ENCODE measurements at places on chromosomes 1 and 21.

GRCh38 chr1:165300400-165300903, 56.1 kb downstream of the LMX1A start:
- DNase-seq: no peak

- DNase-seq: no peak
Measured at GRCh38 chr1:116538544-116538943, 32.3 kb downstream of the CD58 start.

- no peak for DNase-seq
Measured at GRCh38 chr1:233383984-233384383, 56.5 kb downstream of the MAP3K21 start.

DNA sequence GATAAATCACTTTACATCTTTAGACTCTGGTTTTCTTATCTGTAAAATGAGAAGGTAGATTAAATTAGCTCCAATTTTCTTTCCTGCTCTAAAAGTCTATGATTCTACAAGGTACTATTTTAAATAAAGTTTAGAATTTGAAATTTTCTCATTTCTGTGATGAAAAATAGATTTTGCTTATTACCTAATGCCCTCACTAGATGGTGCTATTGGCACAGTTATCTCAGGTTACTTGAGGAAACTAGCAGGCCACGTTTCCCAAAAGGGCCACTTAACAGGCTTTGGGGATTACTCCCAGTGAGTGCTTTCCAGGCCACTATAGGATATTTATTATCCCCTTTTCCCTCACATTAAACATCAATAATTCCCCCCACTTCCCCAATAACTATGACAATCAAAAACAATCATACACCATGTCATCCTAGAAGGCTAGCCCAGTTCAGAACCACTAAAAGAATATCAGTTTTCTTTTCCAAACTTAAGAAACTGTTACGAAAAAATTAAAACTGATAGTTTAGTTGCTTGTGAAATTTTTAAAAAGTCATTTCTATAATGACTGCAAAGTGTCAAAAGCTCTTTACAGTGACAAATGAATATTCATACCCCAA, 30.6 kb downstream of the OMA1 start:
- no peak for DNase-seq

DNA sequence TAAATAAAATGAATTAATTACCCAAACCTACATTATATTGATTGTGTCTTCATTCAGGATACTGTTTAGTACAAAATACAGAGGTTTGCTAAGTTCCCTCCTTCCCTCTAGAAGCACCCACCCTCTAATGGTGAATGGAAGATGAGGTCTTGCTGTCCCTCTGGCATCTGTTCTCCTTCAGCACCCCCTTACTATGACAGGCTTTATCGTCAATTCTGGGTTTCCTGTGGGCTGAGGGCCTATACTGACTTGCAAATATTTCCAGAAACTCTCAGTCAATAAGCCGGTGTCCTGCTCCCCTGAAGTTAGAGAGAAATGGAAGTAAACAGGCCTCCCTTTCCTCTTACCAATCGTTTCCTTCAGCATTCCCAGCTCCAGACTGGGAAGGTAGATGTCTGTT, 13.2 kb downstream of the LAX1 start:
- no peak for DNase-seq

All from stimulated activated CD4-positive, alpha-beta T cell treated with anti-CD3 and anti-CD28 coated beads, Interleukin-15, amount 100 ng/mL, for 1 hour (primary cell).